Activated T-helper 1 cell treated with Interleukin-2 at 50 U/mL for 16 hours (primary cell): ENCODE measurements at places on chromosomes 6 and 20.

DNA sequence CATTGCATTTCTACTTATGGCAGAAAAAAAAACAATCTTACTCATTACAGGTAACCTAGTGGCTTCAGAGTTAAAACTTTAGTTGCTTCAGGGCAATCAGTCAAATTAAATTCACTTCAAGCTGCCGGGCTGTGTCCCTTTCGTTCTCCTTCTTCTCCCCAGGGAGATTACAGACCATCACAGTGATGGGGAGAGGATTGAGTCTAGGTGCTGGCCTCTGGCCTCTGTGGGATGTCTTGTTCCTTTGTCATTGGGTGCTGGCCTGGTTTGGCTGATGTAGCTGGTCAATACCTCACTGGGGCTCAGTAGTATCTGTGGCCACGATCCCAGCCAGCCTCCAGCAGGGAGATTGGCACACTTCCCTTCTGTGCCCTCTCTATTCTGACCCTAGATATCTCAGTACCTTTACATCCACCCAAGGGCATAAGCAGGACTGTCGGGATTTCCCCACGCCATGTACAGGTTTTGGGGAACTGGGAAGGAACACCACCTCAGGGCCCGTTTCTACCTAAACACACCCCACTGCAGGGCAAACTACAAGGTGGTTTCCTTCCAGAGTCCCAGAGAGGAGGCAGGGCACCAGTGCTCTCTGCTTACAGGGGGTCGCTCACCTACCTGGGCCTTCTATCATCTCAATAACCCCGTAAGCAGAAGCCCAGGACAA lies 15.4 kb downstream of the FYN start:
- no peak for DNase-seq

- DNase-seq: no peak
These were observed 627.2 kb downstream of the BCKDHB start for GRCh38 chr6:80733641-80734040.

DNA sequence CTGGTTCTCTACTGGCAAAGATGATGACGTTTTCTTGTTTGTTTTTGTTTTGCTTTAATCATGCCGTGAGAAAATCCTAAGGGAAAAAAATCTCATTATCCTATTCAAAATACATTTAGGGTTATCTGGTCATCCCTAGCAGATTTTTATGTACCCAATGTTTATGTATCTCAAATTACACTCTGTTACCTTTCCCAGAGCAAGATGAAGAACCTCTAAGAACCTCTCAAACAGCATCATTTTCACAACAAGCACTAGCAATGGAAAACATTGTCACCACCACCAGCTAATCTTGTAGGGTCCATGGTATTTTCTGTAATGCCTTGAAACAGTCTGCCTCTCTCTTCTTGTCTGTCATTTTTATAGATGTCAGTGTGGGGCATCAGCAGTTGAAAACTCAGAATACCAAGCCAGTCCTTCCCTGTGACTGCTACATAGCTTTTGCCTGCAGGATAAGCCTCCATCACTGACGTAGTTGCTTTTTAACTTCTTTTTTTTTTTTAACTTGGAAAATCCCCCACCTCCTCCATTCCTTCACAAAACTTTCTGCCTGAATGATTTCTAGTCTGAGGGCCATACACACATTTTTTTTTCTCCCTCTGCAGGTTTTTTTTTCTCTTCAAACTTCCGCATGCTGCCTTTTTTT lies 2.4 kb upstream of the SNAP25 start:
- no peak for DNase-seq

- no peak for DNase-seq
These were observed 91.4 kb upstream of the AFDN start for GRCh38 chr6:167735084-167735950.

DNA sequence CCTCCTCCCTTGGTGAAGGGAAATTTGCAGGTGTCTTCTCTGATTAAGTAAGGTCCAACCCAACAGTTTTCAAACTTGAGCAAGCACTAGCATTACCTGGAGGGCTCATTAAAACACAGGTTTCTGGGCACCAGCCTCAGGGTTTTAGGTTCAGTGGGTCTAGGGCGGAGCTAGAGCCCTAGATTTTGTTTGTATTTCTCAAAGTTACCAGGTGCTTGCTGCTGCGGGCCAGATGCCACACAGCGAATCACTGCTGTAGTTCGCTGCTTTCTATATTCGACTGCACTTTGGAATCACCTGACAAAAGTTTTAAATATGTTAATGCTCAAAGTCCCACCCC lies 869 bp downstream of the COL21A1 start:
- no peak for DNase-seq

- peak; percentile 55 for DNase-seq
These were observed 25.4 kb downstream of the SLC17A9 start for GRCh38 chr20:62977613-62978560.

GRCh38 chr20:4158466-4159050 lies 143.2 kb upstream of the RNF24 start:
- DNase-seq: no peak

DNA sequence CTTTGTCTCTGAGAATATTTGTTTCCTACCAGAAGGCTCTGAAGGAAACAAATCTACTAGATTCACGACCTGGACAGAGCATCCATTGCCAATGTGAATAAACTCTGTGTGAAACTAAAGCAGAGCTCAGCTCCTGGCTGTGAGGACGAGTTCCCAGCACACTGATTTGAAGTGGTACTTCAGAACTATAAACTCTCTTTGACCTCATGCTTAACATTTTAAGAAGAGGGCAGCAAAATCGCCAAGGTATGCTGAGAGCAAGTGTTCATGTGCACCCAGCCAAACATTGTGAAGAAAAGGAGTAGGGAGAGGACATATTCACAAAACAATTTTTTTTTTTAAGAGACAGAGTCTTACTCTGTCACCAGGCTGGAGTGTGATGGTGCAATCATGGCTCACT lies 33.7 kb upstream of the ZNF133 start:
- DNase-seq: no peak

DNA sequence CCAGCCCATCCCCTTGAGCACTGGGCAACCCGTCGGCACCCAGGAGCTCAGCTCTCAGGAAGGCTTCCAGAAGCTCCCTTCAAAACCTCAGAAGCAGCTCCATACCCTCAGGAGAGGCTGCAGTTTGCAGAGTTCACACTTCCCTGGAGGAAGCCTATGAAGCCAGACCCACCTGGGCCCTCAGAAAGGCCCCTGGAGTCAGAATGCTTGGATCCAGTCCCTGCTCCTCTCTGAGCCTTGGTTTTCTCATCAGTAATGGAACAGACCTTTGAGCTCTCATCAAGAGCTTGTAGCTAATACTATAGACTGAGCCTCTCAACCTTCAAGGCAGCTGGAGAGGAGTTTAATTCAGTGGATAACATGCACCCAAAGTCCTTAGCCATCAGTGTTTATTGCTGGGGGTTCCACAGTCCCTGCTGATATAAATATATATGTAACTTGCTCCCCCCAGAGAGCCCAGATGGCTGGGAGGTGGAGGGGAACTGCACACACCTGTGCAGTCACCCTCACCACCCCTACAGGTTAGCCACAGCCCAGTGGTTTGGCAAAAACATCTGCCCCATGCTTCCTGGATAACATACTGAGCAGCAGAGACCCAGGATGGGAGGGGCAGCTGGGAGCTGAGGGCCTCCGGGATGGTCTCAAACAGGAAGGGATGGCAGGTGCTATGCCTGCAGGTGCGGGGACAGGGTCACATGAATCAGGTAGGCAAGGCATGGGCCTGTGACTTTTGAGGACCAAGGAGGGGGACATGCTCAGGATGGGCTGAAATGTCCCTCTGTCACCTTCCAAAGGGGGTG lies 120.1 kb downstream of the SNX5 start:
- DNase-seq: no peak

- peak; percentile 9 for DNase-seq
These were observed 26.2 kb downstream of the SLCO4A1 start for GRCh38 chr20:62668441-62669027.

GRCh38 chr6:110545081-110545872 lies 68.9 kb upstream of the SLC22A16 start:
- no peak for DNase-seq
